ENCODE measurements at places on chromosomes 1 and 21.

DNA sequence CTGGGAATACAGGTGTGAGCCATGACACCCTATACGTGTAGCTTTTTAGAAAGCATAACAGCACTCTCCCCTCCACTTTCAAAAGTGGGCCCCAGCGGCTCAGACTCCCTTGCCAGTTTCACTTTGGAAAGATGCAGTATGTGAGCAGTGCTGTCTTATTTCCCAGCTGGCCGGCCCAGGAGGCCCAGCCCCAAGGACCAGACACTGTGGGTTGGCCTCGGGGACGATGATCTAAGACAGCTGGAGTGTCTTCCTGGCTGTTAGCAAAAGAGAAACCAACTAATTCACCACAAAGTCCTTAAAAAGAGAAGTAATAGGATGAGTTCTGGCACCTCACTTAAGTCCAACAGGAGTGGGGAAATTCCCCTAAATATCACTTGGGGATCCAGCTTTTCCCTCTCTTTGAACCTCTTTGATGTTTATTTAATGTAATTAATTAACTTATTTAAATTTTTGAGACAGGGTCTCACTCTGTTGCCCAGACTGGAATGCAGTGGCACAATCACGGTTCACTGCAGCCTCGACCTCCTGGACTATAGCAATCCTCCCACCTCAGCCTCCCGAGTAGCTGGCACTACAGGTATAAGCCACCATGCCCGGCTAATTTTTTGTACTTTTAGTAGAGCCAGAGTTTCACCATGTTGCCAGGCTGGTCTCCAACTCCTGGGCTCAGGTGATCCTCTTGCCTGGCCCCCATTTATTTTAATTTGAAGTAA lies 17.6 kb upstream of the CLIC4 start:
- no peaks in the 10 kb centered on the region for H3K36me3 ChIP-seq
- H3K27ac ChIP-seq, result peak overlapping the region; percentile 64
- no peak for DNase-seq
- no peaks in the 10 kb centered on the region for H3K27me3 ChIP-seq
- H3K4me3 ChIP-seq, result no peak overlapping the region
- peaks cover 17% of the 10 kb centered on the region for H3K4me1 ChIP-seq

GRCh38 chr1:14345946-14346550 lies 252.4 kb upstream of the KAZN start:
- H3K4me1 ChIP-seq, result no peaks in the 10 kb centered on the region
- H3K27ac ChIP-seq, result no peak overlapping the region

DNA sequence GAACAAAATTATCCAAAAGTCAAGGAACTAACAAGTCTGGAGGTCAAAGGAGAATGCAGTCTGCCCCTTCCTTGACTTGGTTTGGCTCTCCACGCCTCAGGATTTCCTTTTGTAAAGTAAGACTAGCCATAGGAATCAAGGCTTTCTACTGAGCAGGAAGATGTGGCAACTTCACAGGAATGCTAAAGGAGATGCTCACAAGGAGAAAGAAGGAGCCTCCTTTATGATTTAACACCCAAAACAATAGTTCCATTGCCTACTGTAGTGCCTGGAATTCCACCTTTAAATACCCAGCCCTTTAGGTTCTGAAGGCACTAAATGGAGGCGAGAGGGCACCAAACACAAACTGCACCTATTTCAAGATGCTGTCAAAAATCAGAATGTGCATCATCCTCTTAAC lies 176.3 kb upstream of the NFIA start:
- peaks cover 4% of the 10 kb centered on the region for H3K4me1 ChIP-seq
- H3K36me3 ChIP-seq, result no peaks in the 10 kb centered on the region
- no peak overlapping the region for H3K4me3 ChIP-seq
- no peaks in the 10 kb centered on the region for H3K27me3 ChIP-seq
- DNase-seq, result no peak

- H3K27me3 ChIP-seq, result no peaks in the 10 kb centered on the region
- H3K4me1 ChIP-seq, result peaks cover 42% of the 10 kb centered on the region
- DNase-seq, result no peak
- H3K4me3 ChIP-seq, result no peak overlapping the region
- H3K27ac ChIP-seq, result no peak overlapping the region
Measured at GRCh38 chr1:31378001-31378400, 5.1 kb upstream of the FABP3 start.

- H3K4me3 ChIP-seq, result no peak overlapping the region
- no peak for DNase-seq
- H3K27me3 ChIP-seq, result no peaks in the 10 kb centered on the region
- no peak overlapping the region for H3K27ac ChIP-seq
Measured at GRCh38 chr1:223401873-223402789, 8.9 kb downstream of the CCDC185 start.

DNA sequence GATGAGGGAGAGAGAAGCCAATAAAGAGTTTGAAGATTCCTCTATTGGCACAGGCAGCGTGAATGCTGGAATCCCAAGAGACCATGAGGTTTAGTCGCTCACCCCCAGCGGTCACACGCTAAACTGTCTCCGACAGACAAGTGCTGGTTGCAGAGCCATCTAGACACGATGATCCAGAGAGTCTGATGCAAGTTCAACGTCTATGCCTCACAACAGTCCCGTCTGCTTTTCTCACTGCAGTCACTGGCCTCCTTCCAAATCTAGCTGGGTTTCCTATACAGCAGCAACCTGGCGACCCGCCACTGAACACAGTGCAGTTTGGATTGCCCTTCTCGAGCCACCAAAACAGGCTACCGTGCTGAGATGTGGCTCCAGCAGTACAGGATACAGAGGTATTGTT lies 98.6 kb upstream of the KRTAP19-8 start:
- no peak for DNase-seq
- no peaks in the 10 kb centered on the region for H3K36me3 ChIP-seq
- no peak overlapping the region for H3K4me3 ChIP-seq
- H3K4me1 ChIP-seq, result peaks cover 3% of the 10 kb centered on the region
- H3K27me3 ChIP-seq, result no peaks in the 10 kb centered on the region
- no peak overlapping the region for H3K27ac ChIP-seq

DNA sequence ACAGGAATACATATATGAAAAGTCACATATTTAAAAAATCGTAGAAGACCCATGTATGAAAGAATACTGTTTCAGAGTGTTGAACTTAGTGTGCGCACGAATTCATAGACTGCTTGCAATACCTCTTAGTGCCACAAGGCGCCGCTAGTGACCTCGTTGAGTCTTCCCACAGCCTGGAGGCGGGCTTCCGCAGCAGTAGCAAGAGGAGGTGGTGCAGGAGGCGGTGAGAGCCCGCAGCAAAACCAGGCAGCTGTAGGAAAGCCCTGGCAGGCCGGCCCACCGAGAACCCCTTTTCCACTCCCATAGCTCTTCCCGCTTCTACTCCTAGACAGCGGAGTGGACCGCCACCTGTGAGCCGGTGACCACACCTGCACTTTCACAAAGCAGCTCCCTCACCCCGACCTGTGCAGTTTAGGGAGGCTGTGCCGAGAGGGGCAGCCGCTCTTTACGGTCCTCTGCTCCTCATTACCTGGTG lies 23.5 kb downstream of the MTARC1 start:
- H3K27ac ChIP-seq, result no peak overlapping the region
- H3K4me3 ChIP-seq, result peak overlapping the region; percentile 23
- DNase-seq, result peak; percentile 8

DNA sequence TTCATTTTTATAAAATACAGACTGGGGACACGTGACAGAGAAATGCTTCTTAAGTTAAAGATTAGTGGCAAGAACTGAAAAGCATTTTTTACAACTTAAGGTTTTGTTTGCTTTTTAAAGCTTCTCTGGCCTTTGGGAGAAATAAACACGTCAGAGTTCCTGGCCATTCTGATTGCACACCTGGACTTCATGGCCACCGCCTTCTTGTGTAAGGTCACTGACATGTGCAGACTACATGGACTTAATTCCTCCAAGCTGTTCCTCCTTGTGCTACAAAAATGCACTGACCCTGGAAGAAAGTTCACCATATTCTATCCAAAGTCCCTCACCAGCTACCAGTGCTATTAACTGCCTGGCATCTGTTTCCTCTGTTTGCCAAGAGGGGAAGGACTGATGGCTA lies 56.1 kb downstream of the GADD45A start:
- H3K36me3 ChIP-seq, result no peaks in the 10 kb centered on the region
- peaks cover 10% of the 10 kb centered on the region for H3K4me1 ChIP-seq
- H3K4me3 ChIP-seq, result no peak overlapping the region
- H3K27me3 ChIP-seq, result no peaks in the 10 kb centered on the region
- peak overlapping the region; percentile 49 for H3K27ac ChIP-seq

- H3K4me1 ChIP-seq, result no peaks in the 10 kb centered on the region
- H3K27ac ChIP-seq, result no peak overlapping the region
- no peaks in the 10 kb centered on the region for H3K36me3 ChIP-seq
- no peak for DNase-seq
- no peaks in the 10 kb centered on the region for H3K27me3 ChIP-seq
Measured at GRCh38 chr1:13941315-13941714, 241.3 kb downstream of the PRDM2 start.

DNA sequence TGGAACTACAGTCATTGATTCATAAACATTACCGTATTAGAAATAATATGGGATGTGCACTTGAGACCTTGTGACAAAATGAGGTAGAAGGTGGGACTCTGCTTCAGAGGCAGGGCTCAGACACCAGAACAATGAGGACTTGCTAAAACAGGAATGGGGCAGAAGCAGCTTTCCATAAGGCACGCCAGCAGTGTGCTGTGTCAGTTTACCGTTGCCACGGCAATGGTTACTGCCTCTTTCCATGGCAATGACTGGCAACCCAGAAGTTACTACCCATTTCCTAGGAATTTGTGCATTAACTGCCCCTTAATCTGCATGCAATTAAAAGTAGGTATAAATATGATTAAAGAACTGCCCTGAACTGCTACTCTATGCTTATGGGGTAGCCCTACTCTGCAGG lies 169.0 kb downstream of the CHRM3 start:
- H3K27ac ChIP-seq, result no peak overlapping the region
- no peak for DNase-seq
- no peaks in the 10 kb centered on the region for H3K27me3 ChIP-seq
- no peak overlapping the region for H3K4me3 ChIP-seq
- H3K36me3 ChIP-seq, result no peaks in the 10 kb centered on the region
- H3K4me1 ChIP-seq, result no peaks in the 10 kb centered on the region

DNA sequence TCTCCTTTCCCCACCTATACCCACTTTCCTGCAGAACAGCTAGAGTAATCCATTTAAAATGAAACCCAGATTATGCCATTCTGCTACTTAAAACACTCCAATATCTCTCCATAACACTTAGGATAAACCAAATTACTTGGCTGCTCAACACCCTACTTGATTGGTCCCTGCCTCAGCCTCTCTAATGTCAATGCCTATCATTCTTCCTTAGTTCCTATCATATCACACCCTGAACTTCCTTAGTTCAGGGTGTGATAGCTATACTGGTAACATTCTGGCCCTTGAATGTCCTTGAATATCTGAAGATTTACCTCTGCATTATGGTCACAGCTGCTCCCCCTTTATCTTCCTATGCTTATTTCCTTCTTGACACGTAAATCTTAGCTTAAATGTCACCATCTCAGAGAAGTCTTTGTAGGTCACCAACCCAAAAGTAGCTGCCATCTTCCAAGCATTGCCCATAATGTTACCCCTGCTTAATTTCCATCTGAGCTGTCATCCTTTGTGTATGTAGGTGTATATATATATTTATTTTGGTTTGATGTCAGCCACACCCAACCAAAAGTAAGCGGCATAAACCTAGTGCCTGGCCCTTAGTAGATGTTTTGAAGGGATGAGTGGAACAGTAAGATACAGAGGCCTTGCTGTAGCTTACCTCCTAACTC lies 379.8 kb downstream of the PTPRC start:
- no peaks in the 10 kb centered on the region for H3K4me1 ChIP-seq
- no peak for DNase-seq
- H3K4me3 ChIP-seq, result no peak overlapping the region
- H3K27me3 ChIP-seq, result no peaks in the 10 kb centered on the region

DNA sequence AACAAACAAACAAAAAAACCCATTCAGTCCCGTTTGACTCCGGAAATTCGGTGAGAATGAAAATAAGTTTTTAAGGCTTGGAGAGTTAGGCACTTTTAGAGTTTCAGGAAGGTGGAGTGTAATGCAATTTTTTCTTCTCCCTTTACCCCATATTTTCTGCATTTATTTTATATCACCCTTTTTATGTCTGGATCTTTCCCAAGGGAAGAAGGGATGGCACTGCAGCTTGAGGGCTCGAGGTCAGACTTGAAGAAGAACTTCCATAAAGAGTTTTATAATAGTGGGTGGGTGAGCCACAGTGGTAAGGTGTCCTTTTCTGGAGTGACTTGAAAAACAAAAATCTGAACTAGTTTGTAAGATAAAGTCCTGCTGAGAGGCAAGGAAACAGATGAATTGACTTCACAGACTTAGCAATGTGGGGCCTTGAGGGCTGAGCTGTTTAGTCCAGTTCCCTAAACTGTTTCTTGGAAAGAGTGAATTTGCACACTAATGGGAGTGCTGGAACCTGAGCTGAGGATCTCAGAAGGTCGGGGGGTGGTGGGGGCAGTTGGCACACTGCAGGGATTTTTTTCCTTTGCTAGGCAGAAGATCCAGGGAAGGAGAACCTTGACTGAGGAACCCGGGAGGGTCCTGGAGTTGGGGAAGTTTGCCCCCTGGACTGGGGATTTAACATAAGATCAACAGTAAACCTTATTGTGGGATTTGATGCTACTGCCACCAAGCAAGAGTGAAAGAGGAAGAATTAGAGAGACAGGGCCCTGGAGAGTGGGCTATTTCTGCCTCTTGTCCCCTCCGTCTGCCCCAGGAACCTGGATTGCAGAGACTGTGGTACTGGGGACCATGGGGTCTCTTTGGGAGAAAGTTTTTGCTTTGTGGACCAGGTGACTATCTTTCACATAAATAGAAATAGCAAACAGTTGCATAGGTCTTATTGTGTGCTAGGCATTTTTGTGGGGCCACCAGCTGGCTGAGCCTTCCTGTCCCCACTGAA lies 1.8 kb upstream of the MEX3A start:
- H3K36me3 ChIP-seq, result no peaks in the 10 kb centered on the region
- no peaks in the 10 kb centered on the region for H3K27me3 ChIP-seq
- no peak overlapping the region for H3K27ac ChIP-seq
- peak overlapping the region; percentile 75 for H3K4me3 ChIP-seq
- H3K4me1 ChIP-seq, result peaks cover 7% of the 10 kb centered on the region

GRCh38 chr21:24671901-24672300 lies 935.4 kb downstream of the MRPL39 start:
- H3K27me3 ChIP-seq, result no peaks in the 10 kb centered on the region
- H3K27ac ChIP-seq, result no peak overlapping the region
- H3K4me1 ChIP-seq, result no peaks in the 10 kb centered on the region
- no peak for DNase-seq
- H3K36me3 ChIP-seq, result no peaks in the 10 kb centered on the region
- H3K4me3 ChIP-seq, result no peak overlapping the region
